Nephron progenitor cell (in vitro differentiated cells): ENCODE measurements at places on chromosomes 3 and 15.
A peak's percentile ranks its signal among the peaks of the same experiment; 100 is the strongest.

DNA sequence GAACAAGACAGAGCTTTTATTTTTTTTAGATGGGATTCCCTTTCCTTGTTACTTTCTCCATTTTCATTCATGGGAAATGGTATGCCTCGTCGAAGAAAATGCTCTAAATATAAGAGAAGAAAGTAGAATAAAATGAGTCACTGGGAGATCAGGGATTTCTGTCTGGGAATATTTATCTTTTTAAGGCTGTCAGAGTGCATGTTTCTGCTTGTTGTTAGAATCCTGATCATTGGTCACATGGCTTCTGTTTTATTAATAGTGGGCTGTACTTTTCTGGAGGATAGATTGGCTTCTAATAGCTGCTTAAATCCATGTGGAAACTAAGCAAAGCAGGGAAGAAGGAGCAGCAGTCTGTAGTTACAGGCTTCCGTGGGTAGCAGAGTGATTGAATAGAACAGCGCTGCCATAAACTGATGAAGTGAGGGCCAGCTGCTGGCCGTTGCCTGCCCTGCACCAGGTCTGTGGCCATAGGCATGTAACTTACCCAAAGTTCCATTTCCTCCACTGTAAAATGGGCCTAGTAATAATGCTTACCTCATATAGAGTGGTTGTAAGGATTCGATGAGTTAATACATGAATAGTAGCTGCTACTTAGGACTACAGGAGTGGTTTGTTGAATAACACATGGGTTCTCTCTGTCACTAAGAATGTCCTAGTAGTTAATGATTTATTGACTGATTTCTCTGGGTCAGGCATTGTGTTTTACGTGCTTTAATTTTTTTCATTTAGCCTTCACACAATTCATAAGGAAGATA is 289.9 kb downstream of the SATB1 start:
- DNase-seq: no peak

DNA sequence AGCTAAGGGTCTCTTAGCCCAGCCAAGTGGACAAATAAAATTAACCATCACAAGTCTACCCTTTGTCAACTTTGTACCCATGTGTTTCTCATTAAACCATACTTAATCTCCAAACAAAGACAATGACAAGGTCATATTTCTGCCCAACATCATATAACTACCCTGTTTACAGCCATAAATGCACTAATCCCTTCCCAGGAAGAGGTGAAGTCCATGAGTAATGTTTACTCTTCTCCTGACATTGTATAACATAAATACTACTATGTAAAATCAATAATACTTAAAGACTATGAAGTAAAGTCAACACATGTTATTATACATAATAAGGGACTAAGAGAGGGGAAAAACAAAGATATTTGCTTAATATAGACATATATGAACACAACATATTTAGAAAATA is 38.5 kb upstream of the FAN1 start:
- DNase-seq: no peak

- DNase-seq: peak; percentile 12
Observed at GRCh38 chr15:46786590-46787285, 930.6 kb upstream of the SEMA6D start.

GRCh38 chr3:143315766-143316165 is 196.2 kb downstream of the CHST2 start:
- DNase-seq: no peak
